ENCODE measurements at places on chromosomes 4 and X. TPM values are rescaled to one million over a fixed set of nuclear protein-coding genes. Genes with fewer than 3 reads are reported as not detected.

TEX13B gene
- not detected for total RNA-seq

OPN1MW3 gene
- not detected for total RNA-seq

ADGRA3 gene
- 20.7 TPM for total RNA-seq

SPANXC gene
- total RNA-seq: not detected

EXOC1L gene
- total RNA-seq: not detected

MAEA gene
- 46.8 TPM for total RNA-seq

ZAR1 gene
- total RNA-seq: not detected

CXXC4 gene
- total RNA-seq: 1.1 TPM

TEX11 gene
- total RNA-seq: not detected

CT55 gene
- total RNA-seq: not detected

CDS1 gene
- total RNA-seq: 0.29 TPM

MED28 gene
- total RNA-seq: 30.7 TPM

SYP gene
- total RNA-seq: 1.00 TPM

ZCCHC18 gene
- total RNA-seq: not detected

IL2 gene
- total RNA-seq: not detected

CXCL10 gene
- 0.39 TPM for total RNA-seq

SMARCA1 gene
- total RNA-seq: 32.4 TPM

HSD17B13 gene
- total RNA-seq: 1.4 TPM

CSAG1 gene
- total RNA-seq: not detected

SPOCK3 gene
- not detected for total RNA-seq

ARX gene
- total RNA-seq: not detected

DOCK11 gene
- 117 TPM for total RNA-seq

CYTL1 gene
- 1.4 TPM for total RNA-seq

FHDC1 gene
- 1.2 TPM for total RNA-seq

EPGN gene
- not detected for total RNA-seq

CD38 gene
- total RNA-seq: 30.4 TPM

PNCK gene
- 1.4 TPM for total RNA-seq

ZMAT1 gene
- 3.9 TPM for total RNA-seq

FREM3 gene
- total RNA-seq: not detected

AREG gene
- total RNA-seq: 41.0 TPM

GPRASP3 gene
- 4.6 TPM for total RNA-seq

ATP2B3 gene
- not detected for total RNA-seq

TRIML2 gene
- total RNA-seq: not detected

SPANXA1 gene
- total RNA-seq: not detected

S100P gene
- total RNA-seq: 16.1 TPM

TKTL1 gene
- total RNA-seq: 0.80 TPM

SPANXN3 gene
- not detected for total RNA-seq

ARMCX4 gene
- 10.1 TPM for total RNA-seq

UGT2B15 gene
- not detected for total RNA-seq

PWWP3B gene
- 0.48 TPM for total RNA-seq

TMPRSS11B gene
- not detected for total RNA-seq
